ENCODE measurements at places on chromosomes 11 and 22.
A peak's percentile ranks its signal among the peaks of the same experiment; 100 is the strongest.

DNA sequence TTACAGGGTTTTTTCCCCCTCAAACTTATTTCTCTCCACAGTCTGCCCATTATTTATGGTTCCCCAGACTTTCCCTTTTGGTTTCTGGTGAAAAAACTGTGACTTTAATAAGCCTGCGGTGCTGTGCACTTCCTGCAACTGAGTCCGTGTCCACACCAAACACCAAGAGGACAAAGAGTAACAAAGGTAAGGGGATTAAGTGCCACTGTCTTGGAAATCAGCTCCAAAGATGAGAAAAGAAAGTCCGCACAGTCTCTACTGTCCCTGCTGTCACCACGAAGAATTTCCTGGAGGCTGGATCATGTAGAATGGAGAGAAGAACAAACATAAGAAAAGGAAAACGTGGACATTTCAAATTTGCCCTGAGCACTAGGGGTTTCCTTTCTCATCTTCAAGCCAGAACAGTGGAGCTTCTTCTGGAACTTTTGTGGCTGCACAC, 17.9 kb upstream of the PRAME start:
- no peak for DNase-seq

- no peak for DNase-seq
Measured at GRCh38 chr11:117239295-117239694, 6.8 kb downstream of the RNF214 start.

DNA sequence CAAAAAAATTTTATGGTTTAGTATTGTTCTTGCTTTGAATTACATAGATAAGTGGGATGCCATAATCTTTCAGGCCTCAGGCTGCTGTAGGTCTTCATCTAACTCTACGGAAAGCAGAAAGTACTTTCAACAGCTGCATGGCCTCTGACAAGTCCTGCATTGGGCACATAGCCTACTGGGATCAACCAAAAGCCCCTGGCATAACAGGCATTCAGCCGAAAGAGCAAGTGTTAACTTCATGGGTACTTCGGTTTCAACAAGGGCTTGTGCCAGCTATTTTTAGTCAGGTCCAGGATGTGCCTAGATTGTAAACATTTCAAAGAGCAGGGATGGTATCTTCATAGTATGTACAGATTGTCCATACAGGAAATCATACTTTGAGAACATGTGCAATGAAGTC, 3.1 kb downstream of the SLN start:
- DNase-seq, result no peak

GRCh38 chr11:8794677-8795103, 112.1 kb downstream of the RPL27A start:
- DNase-seq, result no peak

DNA sequence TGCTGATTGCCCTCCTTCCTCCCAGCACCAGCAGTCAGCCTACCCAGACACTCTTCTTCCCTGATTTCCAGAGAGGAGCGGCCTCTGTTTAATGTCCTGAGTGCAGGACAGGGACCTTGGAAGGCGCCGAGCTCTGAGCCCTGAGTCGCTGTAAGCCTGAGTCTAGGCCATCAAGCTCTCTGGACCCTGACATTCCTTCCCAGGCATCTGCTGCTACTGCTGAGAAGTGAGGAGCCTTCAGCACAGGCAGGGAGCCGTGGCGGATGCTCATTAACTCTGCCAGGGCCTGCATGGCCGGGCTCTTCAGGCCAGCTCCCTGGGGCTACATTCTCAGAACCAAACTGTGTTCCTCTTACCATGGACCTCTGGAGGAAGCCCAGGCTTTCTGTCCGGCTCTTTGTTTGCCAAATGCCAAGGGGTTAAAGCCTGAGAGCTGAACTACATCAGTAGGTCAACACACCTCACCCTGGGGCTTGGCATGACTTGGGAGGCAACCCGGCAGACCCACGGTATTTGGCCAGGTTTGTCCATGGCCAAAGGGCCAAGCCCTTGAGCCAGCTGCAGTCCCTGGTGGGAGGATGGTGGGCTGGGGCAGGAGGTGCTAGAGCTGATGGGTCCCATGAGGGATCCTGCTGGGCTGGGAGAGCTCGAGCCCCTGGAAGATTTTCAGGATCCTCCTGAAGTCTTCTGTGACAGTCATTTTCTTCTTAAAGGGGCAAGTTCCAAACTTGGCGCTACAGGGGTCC, 721.4 kb downstream of the BRD1 start:
- no peak for DNase-seq

GRCh38 chr11:95289378-95290101, 58.5 kb upstream of the SESN3 start:
- no peak for DNase-seq

- DNase-seq, result no peak
Measured at GRCh38 chr11:11117730-11118129, 235.3 kb downstream of the CSNK2A3 start.

DNA sequence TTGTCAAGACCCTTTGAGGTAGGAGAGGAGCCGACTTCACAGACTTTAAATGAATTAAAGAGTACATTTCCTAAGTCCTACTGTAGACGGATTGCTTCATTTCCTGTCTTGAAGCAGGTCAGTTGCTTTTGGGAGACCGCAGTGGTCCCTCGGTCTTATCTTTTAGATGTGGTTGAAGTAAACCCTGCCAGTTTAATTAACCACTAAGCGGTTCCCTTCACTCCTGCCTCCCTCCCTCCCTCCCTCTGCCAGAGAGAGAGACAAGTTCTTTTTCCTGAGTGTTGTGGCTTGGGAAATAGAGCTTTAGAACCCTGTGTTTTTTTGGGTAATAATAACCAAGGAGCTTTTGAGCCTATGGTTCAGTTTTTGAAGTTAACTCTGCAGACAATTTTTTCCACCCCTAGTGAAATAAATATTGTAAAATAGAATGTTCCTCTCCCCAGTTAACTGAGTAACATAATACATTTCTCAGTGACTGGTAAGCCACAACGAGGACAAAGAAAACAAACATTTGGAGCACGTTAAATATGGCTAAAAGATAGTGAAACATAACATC, 147.5 kb downstream of the LDLRAD3 start:
- no peak for DNase-seq

- no peak for DNase-seq
Measured at GRCh38 chr22:22810018-22810427, 77.6 kb upstream of the IGLL5 start.

DNA sequence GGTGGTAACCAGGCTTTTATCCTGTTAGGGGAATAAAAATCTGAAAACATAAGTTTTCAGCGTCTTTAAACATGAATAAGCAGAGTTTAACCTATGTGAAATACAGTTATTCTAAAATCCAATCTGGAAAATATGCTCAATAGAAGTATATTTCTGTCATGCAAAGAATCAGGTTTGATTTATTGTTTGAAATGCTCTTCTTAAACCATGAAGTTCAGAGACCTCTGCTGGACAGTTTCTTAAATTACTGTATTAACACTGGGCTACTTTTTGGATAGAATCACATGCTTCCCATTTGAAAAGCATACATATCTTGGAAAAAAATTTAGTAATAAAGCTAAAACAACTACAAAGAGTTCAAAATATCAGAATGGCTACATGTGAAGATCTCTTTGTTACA, 25.4 kb downstream of the APIP start:
- peak; percentile 22 for DNase-seq

GRCh38 chr11:76669901-76670484, 554 bp downstream of the LRRC32 start:
- no peak for DNase-seq

GRCh38 chr11:46890665-46891064, 27.7 kb downstream of the LRP4 start:
- no peak for DNase-seq

- DNase-seq, result no peak
Measured at GRCh38 chr11:91296629-91297028, 928.0 kb upstream of the FAT3 start.

GRCh38 chr11:126485021-126485792, 129.7 kb downstream of the ST3GAL4 start:
- DNase-seq, result no peak

GRCh38 chr22:26746311-26746710, 88.9 kb downstream of the MIAT start:
- DNase-seq, result no peak

- no peak for DNase-seq
Measured at GRCh38 chr11:87081358-87081757, 43.6 kb downstream of the TMEM135 start.

GRCh38 chr11:125304136-125304535, 139.6 kb downstream of the PKNOX2 start:
- peak; percentile 66 for DNase-seq

GRCh38 chr22:26143806-26144325, 25.4 kb upstream of the SEZ6L start:
- DNase-seq, result peak; percentile 39

DNA sequence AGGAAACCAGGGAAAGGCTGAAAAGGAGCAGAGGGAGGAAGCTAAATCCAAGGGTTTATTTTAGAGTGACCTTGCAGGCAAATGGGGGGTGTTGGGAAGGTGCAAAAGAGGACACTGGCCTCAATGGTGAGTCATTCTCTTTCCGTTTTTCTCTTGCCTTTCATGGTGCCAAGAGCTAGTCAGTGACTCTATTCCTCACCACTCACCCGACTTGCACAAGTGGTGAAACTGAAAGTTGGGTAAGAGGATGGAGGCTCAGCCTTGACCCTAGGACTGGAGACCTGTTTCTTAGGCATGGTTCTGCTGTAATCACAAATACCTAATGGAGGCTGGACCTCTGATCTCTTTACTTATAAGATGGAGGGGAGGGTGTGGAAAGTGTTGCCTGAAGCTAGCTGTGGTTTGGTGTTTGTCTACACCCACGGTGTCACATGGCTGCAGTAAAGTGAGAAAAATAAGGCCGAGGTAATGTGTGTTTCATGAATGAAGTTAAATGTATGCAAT, 67.3 kb upstream of the CREB3L1 start:
- no peak for DNase-seq
